Suppressor macrophage (primary cell): ENCODE measurements at places on chromosomes 1 and 21.

- DNase-seq, result no peak
Observed at GRCh38 chr1:24020025-24020424, 39.9 kb upstream of the SRSF10 start.

- no peak for DNase-seq
Observed at GRCh38 chr1:30872948-30873263, 35.7 kb downstream of the SDC3 start.

GRCh38 chr1:188155261-188155660 lies 1326.5 kb downstream of the PLA2G4A start:
- no peak for DNase-seq

DNA sequence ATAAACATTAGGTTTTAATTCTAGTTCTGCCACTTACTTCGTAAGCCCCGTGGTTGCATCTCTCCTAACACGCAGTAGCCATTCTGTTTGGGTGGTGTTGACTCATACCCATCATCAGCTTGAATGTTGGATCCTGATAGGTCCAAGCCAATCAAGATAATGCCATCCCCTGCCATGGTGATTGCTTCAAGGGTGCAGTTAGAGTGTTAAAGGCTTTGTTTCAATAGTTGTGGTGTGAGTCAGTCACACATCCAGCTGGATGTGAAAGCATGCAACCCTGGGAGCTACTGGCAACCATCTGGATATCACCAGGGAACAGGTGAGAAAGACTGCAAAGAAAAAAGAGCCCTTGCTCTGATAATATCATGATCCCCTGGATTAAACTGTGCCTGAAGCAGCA lies 69.1 kb downstream of the OMA1 start:
- no peak for DNase-seq

DNA sequence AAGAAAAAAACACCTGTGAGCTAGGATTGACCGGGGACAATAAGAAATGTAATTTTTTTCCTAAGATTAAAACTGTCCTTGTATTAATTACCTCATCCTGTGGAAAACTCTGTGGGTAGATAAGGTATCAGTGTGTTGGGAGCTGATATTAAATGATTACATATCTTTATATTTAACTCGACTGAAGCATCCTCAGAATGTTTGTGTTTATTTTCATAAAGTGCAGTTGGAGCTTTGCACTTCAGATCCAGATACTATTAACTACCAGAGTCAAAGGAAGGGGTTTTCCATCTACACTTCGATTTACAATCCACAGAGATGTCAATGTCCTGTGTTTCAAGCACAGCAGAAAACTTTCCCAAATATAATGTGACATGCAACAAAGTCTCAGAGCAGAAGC lies 164.5 kb downstream of the NR5A2 start:
- DNase-seq, result no peak

- no peak for DNase-seq
Observed at GRCh38 chr21:29351691-29352090, 53.0 kb downstream of the BACH1 start.

DNA sequence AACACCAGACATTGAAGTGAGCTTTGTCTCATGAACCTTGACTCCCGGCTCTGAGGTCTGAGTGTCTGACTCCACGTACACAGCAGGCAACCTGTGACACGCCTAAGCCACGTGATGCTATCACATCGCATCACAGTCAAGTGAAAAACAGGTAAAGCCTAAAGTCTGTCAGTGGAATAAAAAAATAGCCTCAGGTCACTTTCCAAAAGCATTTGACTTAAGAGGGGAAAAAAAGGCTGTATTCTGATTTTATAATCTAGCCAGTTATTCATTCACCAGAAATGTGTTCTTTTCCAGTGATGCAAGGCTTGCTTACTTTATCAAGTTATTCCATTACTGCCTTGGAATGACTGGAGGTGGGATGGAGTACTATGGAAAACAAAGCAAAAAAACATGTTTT lies 163.2 kb upstream of the HMCN1 start:
- no peak for DNase-seq

- DNase-seq, result no peak
Observed at GRCh38 chr1:63902844-63903589, 129.2 kb downstream of the ROR1 start.

- DNase-seq, result no peak
Observed at GRCh38 chr21:41319273-41319672, 2.7 kb downstream of the FAM3B start.

DNA sequence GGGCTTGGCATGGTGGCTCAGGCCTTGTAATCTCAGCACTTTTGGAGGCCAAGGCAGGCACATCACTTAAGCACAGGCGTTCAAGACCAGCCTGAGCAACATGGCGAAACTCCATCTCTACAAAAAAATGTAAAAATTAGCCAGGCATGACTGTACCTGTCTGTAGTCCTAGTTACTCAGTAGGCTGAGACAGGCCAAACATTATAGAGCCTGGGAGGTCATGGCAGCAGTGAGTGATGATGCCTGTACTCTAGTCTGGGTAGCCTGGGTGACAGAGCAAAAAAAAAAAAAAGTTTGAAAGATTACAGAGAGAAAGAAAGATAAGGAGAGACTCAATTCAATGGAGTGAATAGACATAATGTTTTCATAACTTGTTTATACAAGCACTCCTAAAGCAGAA lies 556.5 kb upstream of the BRINP3 start:
- no peak for DNase-seq

DNA sequence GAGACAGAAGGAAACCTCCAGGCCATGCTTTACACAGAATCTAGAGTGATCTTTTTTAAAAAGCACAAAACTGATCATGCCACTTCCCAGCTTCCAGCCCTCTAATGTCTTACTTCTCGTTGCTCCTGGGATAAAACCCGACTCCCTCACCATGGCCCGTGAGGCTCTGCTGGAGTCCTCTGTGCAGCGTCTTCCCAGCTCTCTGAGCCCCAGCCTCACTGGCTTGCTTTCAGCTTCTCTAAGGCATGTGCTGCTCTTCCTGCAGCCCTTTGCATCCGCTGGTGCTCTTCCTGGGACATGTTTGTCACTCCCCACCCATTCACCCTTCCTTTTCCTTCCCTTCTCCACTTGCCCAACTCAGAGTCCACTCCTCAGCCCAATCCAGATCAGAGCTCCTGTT lies 184.1 kb downstream of the AK5 start:
- DNase-seq, result no peak

- no peak for DNase-seq
Observed at GRCh38 chr1:225378880-225379279, 49.0 kb downstream of the LBR start.

DNA sequence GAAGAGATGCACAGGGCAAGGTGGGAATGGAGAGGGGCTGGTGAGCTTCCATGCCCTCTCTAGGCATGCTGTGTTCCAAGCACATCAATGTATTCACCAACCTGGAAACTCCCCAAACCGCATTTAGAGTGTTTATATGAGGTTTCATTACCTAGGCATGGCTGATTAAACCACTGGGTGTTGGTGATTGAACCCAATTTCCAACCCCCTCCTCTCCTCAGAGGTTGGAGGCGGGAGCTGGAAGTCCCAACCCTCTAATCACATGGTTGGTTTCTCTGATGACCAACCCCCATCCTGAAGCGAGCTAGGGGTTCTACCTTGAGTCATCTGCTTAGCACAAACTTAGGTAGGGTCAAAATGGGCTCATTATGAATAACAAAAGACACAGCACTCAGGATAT lies 3.0 kb upstream of the PPIE start:
- DNase-seq, result no peak

DNA sequence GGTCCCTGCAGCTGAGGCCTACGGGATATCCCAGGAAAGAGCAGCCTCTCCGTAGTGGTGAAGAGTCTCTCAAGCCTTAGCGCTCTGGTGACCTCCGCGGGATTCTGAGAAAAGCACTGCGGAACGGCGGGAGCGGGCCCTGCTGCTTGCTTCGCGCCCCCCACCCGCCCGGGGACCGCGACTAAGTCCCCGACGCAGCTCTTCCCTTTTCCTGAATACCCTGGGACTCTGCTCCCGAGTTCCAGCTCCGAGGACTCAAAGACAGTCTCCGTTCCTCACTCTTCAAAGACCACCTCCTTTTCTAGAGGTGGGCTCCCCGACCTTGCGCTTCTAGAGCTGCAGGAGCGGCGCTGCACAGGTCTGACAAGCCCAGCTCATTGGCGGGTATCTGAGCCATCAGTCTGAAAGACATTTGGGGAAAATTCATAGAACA lies 3.6 kb upstream of the PRRX1 start:
- no peak for DNase-seq

DNA sequence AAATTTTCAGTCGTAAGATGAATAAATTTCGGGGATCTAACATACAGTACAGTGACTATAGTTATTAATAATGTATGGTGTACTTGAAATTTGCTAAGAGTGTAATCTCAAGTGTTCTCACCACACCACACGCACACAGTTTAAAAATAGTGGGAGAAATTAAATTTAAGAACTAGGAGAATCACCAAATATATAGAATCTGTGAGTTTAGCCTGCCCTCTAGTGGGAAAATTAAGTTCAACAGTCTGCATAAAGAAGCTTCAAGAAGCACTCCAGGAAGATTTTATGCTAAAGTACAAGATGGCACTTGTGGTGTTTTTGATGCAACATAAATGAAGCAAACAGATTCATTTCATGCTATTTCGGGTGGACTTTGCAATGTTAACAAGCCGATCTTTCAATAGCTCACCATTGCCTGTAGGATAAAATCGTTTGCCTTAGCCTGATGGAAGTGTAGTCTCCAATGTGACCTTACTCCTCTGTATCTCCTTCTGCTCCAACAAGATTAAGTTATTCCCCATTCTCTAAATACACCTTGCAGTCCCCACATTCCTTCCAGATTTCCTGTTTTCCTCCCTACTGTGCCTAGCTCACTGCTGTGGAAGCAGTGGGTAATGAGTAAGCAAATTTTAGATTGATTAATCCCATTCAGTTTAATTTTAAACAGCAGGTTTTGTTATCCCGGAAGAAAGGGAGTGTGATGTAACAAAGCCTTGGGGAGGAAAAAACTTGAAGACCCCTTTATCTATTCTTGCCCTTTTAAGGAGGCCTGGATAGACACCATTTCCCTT lies 8.7 kb upstream of the PIK3C2B start:
- peak; percentile 68 for DNase-seq

DNA sequence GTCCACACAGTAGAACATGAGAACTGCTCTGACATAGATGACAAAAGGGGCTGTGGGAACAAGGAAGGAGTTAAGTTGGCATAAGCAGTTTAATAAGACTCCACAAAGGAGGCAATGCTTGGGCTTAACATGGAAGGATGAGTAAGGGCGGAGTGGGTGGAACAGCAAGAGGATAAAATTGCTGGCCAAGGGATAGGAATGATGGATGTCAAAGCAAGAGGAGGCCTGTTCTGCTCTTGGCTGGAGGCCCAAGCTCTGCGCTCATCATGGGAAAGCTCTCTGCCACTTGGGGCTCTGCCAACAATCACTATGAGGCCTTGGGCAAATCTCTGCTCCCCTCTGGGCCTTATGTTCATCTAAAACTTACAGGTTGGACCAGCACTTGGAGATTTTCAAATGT lies 98.3 kb upstream of the CAMK1G start:
- no peak for DNase-seq

- no peak for DNase-seq
Observed at GRCh38 chr1:230463760-230464159, 37.6 kb upstream of the PGBD5 start.

DNA sequence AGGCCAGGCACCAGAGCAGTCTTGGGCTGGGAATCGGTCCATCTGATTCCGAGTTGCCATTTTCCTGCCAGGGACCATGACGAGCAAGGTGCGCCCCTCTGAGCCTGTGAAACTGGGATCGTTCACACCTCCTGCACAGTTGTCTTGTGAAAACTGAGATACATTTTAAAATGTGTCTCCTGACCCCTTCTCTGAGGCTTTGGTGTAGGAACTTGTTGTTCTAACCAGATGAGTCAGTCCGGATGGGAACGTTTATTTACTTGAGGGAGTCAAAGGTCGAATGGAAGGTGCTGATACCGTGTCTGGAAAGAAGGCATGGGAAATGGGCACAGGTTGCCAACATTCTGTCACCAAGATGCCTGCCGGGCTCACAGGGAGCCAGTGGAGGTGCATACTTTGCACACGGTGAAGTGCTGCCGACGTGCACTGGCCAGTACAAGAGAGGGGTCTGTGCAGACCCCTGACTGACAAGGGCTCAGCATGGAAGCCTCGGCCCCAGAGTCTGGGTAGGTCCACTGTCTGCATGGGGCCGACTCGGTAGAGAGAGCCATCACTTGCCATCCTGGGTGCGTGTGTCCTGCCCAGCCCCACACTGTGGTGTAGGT lies 7.4 kb upstream of the KCNN3 start:
- no peak for DNase-seq

DNA sequence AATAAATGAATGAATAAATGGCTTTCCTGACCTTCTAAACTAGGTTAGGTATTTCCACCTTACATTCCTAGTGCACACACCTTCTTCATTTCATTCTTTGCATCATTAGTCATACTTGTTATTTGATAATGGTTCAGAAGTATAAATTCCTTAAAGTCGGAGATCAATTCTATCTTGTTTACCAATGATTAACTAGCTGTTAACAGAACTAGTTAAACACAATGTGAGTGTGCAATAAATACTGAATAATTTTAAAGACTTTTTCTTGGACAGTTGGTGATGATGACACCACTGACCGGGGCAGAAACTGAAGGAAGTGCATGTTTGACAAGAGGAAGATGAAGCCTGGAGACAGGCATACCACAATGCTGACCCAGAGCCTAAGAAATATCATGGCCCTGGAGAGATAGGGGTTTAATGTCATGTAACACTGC lies 207.1 kb upstream of the DEPDC1 start:
- DNase-seq, result no peak

DNA sequence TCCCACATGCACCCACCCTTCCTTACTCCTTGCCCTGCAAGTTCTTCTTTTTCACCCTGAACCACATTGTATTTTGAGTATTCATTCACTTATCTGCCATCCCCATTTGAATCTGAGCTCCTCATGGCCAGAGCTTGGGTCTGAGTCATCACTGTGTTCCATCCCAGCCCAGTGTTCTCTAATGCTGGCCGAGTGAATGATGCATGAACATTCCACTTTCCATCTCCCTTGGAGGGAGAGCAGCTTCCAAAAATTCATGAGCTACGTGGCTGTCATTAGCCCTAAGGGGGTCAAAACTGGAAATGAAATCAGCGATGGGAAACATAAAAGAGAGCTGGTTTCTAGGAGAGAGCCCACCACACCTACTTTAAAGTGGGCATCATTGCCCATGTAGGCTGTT lies 187.0 kb upstream of the USP24 start:
- no peak for DNase-seq

- no peak for DNase-seq
Observed at GRCh38 chr1:2088458-2088857, 38.2 kb downstream of the PRKCZ start.

GRCh38 chr1:171699531-171699930 lies 42.3 kb downstream of the VAMP4 start:
- DNase-seq, result no peak

- DNase-seq, result no peak
Observed at GRCh38 chr1:157136133-157136532, 2.1 kb downstream of the ETV3 start.

- no peak for DNase-seq
Observed at GRCh38 chr1:87273291-87273690, 55.4 kb upstream of the LMO4 start.

GRCh38 chr1:26318338-26319064 lies 743 bp downstream of the CD52 start:
- DNase-seq, result peak; percentile 96

DNA sequence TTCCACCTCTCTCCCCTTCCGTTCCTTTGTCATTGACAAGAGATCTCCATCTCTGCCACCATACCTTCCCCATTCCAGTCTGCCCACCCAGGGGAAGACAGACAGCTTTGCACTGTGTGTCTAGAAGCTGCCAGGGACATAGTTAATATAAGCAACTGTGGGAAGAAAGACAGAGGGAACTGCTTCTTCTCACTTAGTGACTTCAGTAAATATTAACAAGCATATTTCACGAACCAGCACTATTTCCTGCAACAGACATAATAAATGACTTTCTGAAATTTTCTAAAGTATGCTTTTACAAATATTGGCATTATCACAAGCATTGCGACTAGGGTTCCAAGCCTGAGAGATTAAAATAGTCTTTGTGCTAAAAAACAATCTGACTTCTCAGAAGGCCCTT lies 43.2 kb upstream of the SLC6A9 start:
- DNase-seq, result no peak
